ENCODE measurements at places on chromosomes 11 and 22.

GRCh38 chr11:102408339-102408738 lies 44.2 kb downstream of the TMEM123 start:
- no peak for DNase-seq

- no peak for DNase-seq
Measured at GRCh38 chr11:90840071-90840470, 617.2 kb upstream of the CHORDC1 start.

GRCh38 chr11:112983887-112984286 lies 22.7 kb downstream of the NCAM1 start:
- DNase-seq: no peak

- DNase-seq: peak; percentile 27
Measured at GRCh38 chr22:29782061-29782845, 15.1 kb downstream of the UQCR10 start.

GRCh38 chr11:116707746-116708145 lies 65.0 kb downstream of the BUD13 start:
- DNase-seq: no peak

GRCh38 chr11:46181843-46182424 lies 60.7 kb upstream of the PHF21A start:
- DNase-seq: no peak

DNA sequence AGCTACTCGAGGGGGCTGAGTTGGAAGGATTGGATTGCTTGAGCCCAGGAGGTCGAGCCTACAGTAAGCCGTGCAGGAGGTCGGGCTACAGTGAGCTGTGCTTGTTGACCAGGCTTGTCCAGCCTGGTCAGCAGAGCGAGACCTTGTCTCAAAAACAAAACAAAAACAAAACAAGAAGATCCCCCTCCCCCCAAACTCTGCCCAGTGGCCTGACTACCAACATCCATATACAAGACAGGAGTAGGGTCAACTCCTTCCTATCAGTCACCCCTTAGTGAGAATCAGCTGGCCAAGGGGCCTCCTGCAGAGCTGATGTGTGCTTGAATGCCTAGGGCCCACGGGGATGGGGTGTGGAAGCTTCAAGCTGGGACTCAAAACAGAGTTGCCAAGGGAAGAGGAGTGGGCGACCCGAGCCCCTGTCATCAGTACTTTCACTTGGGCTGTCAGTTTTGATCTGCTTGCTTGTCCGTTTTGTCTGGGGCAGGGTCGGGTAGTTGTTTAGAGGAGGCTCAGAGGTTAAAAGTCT lies 942 bp upstream of the TSPAN18 start:
- no peak for DNase-seq

- DNase-seq: no peak
Measured at GRCh38 chr22:19852177-19852781, 2.4 kb downstream of the GNB1L start.

- no peak for DNase-seq
Measured at GRCh38 chr11:26947379-26947844, 46.5 kb upstream of the FIBIN start.

DNA sequence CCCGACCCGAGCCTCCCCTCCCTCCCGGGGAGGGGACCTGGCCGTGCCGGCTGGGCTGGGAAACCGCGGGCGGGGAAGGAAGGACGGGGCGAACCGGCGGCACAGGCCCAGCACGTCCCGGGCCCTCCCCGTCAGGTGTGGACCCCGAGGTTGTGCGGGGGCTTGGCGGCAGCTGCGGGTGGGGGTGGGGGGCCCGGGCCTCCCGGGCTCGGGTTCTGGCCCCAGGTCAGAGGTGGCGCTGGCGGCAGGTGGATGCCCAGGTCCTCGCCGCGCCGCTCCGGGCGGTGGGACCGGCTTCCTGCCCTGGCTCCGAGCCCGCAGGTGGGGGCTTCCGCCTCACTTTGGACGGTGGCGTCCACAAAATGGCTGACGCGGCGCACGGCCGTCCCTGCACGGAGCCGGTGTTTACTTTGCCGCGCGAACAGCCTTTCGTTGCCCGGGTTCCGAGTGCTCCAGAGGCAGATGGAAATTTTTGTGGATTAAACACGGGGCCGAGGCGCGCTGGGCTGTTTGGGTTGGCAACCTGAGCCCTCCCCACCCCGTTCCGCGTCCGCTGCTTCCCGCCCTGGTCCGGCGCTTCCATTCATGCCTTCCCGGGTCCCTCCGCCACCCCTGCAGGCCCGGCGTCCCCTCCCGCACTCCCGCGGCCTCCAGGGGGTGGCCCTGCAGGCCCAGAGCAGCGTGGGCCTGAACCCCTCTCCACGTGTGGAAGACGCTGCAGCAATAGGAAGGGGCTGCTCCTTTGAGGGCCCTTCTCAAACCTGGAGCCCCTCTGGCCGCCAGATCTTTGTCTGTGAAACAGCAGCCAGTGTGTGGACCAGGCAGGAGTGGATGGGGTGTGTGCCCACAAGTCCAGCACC lies 92.0 kb upstream of the KCNQ1OT1 start:
- DNase-seq: no peak

GRCh38 chr11:128733440-128734102 lies 39.7 kb downstream of the FLI1 start:
- no peak for DNase-seq

DNA sequence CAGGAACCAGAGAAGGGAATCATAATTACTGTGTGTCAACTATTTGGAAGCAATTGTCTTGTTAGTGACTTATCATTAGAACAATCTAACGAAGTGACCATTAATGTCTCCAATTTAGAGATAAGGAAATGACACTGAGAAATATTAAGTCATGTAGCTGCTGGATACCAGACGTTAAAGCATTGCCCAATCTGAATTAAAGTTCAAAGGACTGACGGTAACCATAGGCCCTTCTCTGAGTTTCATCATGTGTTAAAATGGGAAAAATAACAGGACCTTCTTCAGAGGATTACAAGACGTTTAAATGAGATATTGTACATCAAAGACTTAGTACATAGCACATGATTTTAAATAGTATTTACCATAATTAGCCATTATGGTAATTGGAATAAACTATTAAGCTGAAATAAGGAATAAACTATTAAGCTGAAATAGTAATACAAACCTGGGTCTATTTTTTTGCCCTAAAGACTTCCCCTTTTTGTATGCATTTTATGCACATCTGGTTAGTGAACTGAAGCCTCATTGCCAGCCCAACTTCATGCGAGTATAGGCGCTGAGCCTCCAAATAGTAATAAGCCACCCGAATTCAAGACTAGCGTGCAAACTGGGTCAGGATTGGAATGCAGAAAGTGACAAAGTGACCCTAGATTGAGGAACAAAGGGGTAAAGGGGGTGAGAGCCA lies 41.0 kb downstream of the GLYATL1 start:
- DNase-seq: no peak

DNA sequence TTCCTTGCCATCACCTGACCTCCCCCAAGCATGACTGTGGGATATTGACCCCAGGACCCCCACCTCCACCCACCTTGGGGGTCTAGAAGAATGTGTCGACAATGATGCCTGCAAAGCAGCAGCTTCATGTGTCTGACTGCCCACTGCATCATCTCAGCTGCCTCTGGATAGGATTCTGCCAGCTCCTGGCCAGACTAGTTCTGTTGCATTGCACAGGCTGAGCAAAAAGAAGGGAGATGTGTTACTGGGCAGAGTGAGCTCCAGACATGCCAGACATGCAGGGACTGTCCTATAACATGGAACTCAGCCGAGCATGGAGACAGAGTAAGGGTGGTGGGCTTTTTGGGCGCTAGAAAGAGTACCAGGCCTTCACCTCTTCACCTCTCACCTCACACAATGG lies 36.7 kb downstream of the FBXO7 start:
- no peak for DNase-seq

DNA sequence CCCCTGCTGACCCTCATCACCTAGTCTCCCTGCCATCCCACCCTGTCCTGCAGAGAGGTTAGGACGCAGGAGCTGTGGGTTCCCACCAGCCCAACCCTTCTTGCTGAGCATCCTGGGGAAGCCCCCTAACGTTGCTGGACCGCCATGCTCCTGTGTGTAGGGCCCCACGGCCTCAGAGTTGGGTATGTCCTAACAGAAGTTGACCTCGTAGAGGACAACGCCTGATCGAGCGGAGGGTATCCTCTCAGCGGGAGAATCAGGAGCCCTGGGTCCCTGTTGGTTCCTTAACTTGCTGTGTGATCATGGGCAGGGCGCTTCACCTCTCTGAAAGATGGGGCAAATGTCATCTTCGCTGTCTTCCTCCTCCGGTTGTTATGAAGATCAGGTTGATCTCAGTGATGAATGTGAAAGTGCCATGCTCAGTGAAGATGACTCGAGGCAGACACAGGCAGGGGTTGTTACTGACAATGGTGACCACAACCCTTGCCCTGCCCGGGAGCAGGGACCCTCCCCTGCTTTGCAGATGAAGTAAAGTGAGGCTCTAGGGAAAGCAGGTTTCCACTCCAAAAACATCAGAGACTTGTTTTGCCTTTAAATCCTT lies 19.3 kb upstream of the CD5 start:
- DNase-seq: no peak

DNA sequence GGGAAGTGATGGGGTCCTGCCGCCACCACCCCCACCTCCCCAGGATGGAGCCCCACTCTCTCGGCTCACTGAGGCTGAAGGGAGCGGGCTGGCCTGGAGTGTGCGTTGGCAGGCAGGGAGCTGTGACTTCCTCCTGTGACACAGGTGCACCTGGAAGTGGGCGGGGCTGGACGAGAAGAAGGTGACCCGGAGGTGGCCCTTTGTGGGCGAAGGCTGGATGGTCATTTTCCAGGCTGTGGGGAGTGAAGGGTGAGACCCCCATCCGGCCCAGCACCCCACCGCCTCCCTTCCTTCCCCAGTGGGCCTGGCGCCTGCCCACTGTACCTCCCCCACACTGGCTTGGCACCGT lies 15.3 kb downstream of the IL17REL start:
- DNase-seq: no peak

- DNase-seq: no peak
Measured at GRCh38 chr22:30903876-30904460, 64.6 kb downstream of the MORC2 start.

- DNase-seq: no peak
Measured at GRCh38 chr22:38448945-38449745, 5.9 kb downstream of the KCNJ4 start.

DNA sequence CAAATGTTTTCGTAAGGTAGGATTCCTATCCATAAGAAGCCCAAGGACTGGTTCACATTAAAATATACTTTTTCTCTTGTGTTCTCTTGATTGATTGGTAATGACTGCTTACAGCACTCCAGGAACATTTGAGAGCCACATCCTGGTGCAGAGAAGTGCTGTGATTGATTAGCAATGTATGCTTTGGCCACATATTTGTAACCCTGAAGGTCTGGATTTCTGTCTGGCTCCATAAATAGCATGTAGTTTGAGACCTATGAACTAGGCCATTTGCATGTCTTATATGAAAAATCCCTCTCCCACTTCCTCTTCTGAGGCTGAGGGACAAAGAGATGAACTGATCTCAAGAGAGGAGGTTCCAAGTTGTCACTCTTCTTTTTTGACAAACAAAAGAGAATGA lies 49.3 kb upstream of the CD44 start:
- DNase-seq: no peak

GRCh38 chr11:5989203-5989602 lies 2.4 kb upstream of the OR52L1 start:
- no peak for DNase-seq

- no peak for DNase-seq
Measured at GRCh38 chr22:45603619-45604018, 68.0 kb upstream of the ATXN10 start.

DNA sequence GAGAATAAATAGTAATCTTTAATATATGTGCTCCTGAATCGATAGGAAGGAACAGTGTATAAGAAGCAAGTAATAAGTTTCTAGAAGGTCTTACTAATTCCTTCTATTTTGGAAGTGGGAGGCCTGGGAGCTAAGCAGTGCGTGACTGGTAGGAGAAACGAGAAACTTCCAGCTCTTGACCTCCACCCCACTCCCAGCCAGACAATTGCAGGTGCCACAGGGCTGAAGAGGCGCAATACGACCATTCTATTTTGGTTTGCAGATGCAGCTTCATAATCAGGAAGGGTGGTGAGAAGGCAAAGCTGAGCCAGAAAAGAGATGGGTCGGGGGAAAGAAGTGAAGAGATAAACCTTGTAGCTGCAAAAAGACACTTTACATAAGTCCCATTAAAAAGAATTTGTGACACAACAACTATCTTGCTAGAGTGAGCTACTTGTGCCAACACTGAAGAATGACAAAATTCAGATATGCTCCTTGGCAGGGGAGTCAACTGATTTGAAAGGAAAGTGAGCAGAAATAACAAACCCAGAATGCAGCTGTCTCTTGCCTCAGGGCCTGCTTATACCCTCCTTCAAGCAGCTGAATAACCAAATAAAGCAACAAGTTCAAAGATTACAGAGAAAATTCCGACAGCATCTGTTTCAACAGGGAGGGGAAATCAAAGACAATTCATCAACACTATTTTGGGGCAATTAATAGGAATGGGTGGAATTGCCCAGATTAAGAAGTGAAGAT lies 35.1 kb downstream of the GRIA4 start:
- DNase-seq: no peak

GRCh38 chr11:129637473-129637872 lies 178.2 kb upstream of the TMEM45B start:
- no peak for DNase-seq

All from C1 segment of cervical spinal cord (tissue), 14 donors.